Right lung (tissue), 10 donors: ENCODE measurements at places on chromosomes 5 and 9. TPM values are rescaled to one million over a fixed set of nuclear protein-coding genes. Genes with fewer than 3 reads are reported as not detected.

The PPP3R2 gene
- polyA plus RNA-seq, result 0.04 TPM

The NMUR2 gene
- 0.91 TPM for polyA plus RNA-seq

- no peak for DNase-seq
Measured at GRCh38 chr5:76422742-76423141, 19.7 kb downstream of the IQGAP2 start.

- no peak for DNase-seq
Measured at GRCh38 chr9:2846115-2846514, 2.2 kb upstream of the PUM3 start.
